Activated naive CD4-positive, alpha-beta T cell (primary cell): ENCODE measurements at places on chromosomes 3 and 15.

DNA sequence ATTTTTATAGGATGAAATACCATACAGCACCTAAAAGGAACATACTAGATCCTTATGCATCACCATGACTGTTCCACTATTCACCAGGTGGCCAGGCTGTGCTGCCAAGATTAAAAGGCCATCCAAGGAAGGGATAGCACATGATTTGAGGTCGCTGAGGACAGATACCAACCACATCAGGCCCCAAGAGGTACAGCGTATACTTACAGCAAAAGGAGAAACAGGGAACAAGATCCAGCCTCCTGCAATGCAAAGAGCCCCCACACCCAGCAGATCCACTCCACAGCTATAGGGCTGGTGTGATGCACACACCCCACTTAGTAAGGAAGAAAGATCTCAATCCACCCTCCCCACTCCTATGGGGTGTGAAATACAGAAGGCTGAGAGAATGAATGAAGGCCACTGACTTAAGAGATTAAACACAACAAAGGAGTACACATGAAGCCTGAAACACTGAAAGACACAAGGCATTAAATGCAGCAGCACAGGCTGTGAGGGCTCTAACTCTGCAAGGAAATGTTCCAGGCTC lies 32.0 kb upstream of the ZNF445 start:
- DNase-seq: no peak

GRCh38 chr3:150972366-150973071 lies at the start of gene CLRN1:
Gene CLRN1, minus strand, starts transcription at chr3:150972727. Its CDS starts 19 bp downstream, at chr3:150972708.
- no peak for DNase-seq

GRCh38 chr15:80210611-80211573 lies 41.1 kb downstream of the CTXND1 start:
- no peak for DNase-seq

DNA sequence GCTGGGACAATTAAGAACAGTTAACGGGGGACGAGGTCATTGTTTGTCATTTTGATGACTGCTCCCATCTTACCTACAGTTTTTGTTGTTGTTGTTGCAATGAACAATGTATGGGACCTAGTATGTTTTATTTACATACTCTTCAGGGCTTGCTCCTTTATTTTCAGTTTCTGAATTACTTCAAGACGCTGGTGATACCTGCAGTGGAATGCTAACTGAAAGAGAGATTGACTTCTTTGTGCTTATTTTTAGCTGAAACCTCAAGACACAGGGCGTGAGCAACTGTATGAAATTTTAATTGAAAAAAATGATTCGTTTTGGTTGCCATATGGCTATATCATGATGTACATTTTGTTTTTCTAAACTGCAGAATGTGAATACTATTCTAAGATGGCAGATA lies 297.9 kb downstream of the EDEM1 start:
- no peak for DNase-seq

DNA sequence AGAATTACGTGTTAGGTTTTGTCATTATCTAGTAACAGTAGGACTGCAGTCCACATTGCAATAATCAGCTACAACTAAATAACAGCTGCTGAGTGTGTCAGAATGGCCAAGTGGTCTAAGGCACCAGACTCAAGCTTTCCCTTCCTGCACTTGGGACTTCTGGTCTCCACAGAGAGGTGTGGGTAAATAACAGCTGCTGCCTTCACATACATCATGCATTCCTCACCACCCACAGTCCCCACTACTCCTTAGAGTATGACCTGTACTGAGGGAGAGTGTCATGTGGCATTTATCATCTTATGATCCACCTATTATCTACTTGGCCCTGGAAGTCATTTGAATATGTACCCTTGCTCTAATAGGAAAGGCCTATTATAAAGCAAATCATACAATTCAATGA lies 22.2 kb upstream of the ZMAT3 start:
- DNase-seq: no peak

- no peak for DNase-seq
Measured at GRCh38 chr3:53079147-53079546, 33.3 kb upstream of the SFMBT1 start.

- no peak for DNase-seq
Measured at GRCh38 chr15:35173444-35174118, 88.5 kb upstream of the NANOGP8 start.

DNA sequence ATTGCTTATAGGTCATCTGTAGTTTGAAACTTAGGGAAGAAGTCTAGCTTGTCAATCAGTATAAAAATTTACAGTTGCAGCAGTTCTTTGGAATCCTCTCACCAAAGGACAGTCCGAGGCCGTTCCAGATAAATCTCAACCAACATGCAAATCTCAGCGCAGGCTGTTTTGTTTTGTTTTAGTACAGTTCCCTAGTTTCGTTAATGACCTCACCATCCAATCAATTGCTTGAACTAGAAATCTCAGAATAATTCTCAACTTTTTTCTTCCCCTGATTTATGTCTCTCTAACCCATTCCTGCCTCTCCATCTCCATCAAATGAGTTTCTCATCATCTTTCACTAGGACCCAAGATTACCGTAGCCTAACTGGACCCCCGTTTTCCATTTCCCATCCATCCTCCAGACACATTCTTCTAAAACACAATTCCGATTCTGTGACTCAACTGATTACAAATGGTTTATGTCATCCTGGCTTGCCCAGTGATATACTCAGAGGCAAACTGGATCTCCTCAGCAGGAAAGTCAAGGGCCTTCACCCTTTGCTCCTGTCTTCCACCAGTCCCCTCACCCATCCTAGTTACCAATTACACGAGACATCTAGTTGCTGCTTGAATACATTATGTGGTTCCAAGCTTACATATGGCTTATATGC lies 1.3 kb downstream of the SMCO1 start:
- DNase-seq: no peak

DNA sequence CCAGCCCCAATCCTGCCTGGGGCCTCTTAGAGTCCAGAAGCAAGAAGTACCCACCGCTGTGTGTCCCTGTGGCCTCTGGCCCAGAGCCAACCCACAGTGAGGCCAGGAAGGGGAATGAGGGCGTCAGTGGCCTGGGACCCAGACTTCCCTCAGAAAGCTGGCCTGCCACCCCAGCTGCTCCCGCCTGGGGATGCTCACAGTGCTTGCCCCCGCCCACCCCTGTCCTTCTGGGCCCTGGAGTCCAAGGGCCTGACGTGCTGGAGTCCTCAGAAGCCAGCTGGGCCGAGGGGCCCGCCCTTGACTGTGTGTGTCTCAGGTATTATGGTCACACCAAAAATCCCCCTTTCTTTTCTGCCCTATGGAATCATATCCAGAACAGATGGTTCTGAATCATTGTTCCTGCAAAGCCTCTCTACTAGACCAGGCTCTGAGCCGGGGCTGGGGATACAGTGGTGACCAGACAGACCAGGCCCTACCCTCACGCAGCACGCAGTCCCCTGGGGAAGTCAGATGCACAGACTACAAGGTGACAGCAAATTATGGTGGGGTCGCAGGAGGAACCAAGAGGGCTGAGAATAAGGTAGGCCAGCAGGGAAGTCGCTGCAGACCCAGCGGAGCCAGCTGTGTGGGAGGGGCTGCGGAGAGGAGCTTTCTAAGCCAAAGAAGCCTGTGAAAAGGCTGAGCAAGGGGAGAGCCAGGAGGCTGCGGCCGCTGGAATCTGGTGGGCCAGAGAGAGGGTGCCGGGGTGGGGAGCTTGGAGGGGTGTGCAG lies 99.1 kb downstream of the VGLL4 start:
- no peak for DNase-seq
